ENCODE measurements at places on chromosomes 6 and 20. TPM values are rescaled to one million over a fixed set of nuclear protein-coding genes. Genes with fewer than 3 reads are reported as not detected.

REM1 gene
- total RNA-seq = not detected

CST2 gene
- total RNA-seq = 270 TPM

NFATC2 gene
- total RNA-seq = 0.34 TPM

SLC22A7 gene
- total RNA-seq = not detected

SLC22A3 gene
- 2.4 TPM for total RNA-seq

PSORS1C2 gene
- not detected for total RNA-seq

All from Caki2 (cell line).